ENCODE measurements at places on chromosomes 11 and 22. TPM values are rescaled to one million over a fixed set of nuclear protein-coding genes. Genes with fewer than 3 reads are reported as not detected.

- H3K36me3 ChIP-seq, result no peaks in the 10 kb centered on the region
- H3K27ac ChIP-seq, result no peak overlapping the region
- H3K4me1 ChIP-seq, result no peaks in the 10 kb centered on the region
- no peak overlapping the region for H3K4me3 ChIP-seq
Observed at GRCh38 chr11:124036666-124037065, 4.5 kb downstream of the OR10G7 start.

Gene GP1BB
- total RNA-seq, result 14.5 TPM

DNA sequence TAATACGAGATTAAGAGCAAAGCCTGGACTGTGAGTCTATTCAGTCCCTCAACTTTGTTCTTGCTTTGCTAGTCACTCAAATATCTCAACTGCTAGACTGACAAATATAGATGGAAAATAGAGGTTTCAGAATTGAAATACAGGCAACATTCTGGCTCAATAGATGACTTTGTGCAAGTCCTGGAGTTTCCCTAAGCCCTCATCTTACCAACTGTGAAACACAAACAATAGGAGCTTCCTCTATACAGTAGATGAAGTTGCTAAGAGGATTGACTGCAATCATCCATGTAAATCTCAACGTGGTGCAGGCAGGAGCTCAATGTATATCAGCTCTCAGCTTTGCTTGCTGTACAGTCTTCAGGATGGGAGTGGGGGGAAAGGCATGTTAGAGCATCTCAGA lies 6.2 kb upstream of the MPEG1 start:
- no peak overlapping the region for H3K4me3 ChIP-seq
- no peaks in the 10 kb centered on the region for H3K36me3 ChIP-seq
- DNase-seq, result no peak
- no peaks in the 10 kb centered on the region for H3K27me3 ChIP-seq
- H3K4me1 ChIP-seq, result peaks cover 13% of the 10 kb centered on the region

Gene CDC42EP2
- total RNA-seq, result 27.7 TPM

GRCh38 chr11:122796128-122796717 lies 42.1 kb upstream of the CRTAM start:
- peaks cover 7% of the 10 kb centered on the region for H3K4me1 ChIP-seq
- H3K4me3 ChIP-seq, result no peak overlapping the region
- no peak overlapping the region for H3K27ac ChIP-seq
- H3K36me3 ChIP-seq, result no peaks in the 10 kb centered on the region
- DNase-seq, result no peak

- no peak overlapping the region for H3K27ac ChIP-seq
- H3K36me3 ChIP-seq, result no peaks in the 10 kb centered on the region
- no peaks in the 10 kb centered on the region for H3K27me3 ChIP-seq
- no peak for DNase-seq
Observed at GRCh38 chr11:125072218-125072960, 9.3 kb downstream of the SLC37A2 start.
